ENCODE measurements at places on chromosomes 2 and 18. TPM values are rescaled to one million over a fixed set of nuclear protein-coding genes. Genes with fewer than 3 reads are reported as not detected.

The MC4R gene
- not detected for total RNA-seq

The MOGAT1 gene
- not detected for total RNA-seq

The WDSUB1 gene
- 8.6 TPM for total RNA-seq

The CYP1B1 gene
- 1.2 TPM for total RNA-seq

The CIB4 gene
- not detected for total RNA-seq

The CEP76 gene
- 6.4 TPM for total RNA-seq

The NEU2 gene
- total RNA-seq = not detected

The SLC38A11 gene
- total RNA-seq = 2.6 TPM

The G6PC2 gene
- total RNA-seq = not detected

The ALLC gene
- not detected for total RNA-seq

The CRYGD gene
- not detected for total RNA-seq

The SERPINB8 gene
- 20.9 TPM for total RNA-seq

The C2orf66 gene
- not detected for total RNA-seq

The ARHGEF4 gene
- total RNA-seq = 0.29 TPM

The SKA1 gene
- total RNA-seq = 0.71 TPM

The RUFY4 gene
- 0.53 TPM for total RNA-seq

The LIMS4 gene
- total RNA-seq = not detected

The C1QL2 gene
- not detected for total RNA-seq

The VWC2L gene
- not detected for total RNA-seq

The REG3G gene
- total RNA-seq = not detected

The CNRIP1 gene
- not detected for total RNA-seq

The KLHL14 gene
- 46.5 TPM for total RNA-seq

The LNPK gene
- total RNA-seq = 15.2 TPM

The LRRTM1 gene
- not detected for total RNA-seq

The SCN3A gene
- 2.6 TPM for total RNA-seq

The LINC00305 gene
- total RNA-seq = not detected

Data from activated B cell treated with CpG ODN at 0.5 μM for 24 hours (primary cell).